ENCODE measurements at places on chromosomes 6 and 20. TPM values are rescaled to one million over a fixed set of nuclear protein-coding genes. Genes with fewer than 3 reads are reported as not detected.
A peak's percentile ranks its signal among the peaks of the same experiment; 100 is the strongest.

- H3K36me3 ChIP-seq = no peaks in the 10 kb centered on the region
- DNase-seq = no peak
- H3K4me1 ChIP-seq = no peaks in the 10 kb centered on the region
These were observed 268.2 kb upstream of the SOX4 start for GRCh38 chr6:21325201-21325856.

- H3K4me3 ChIP-seq = peak within 1 kb of the TSS; percentile 51
- no peak for DNase-seq
- H3K27me3 ChIP-seq = peaks cover 39% of the 10 kb centered on the region
- H3K36me3 ChIP-seq = no peaks in the 10 kb centered on the region
These were observed at the start of gene L3MBTL1 for GRCh38 chr20:43507150-43508080. Gene L3MBTL1 (plus strand): TSS chr20:43507697. CDS start chr20:43513504, 5,807 bp downstream.

Gene FLRT3
- not detected for total RNA-seq

- H3K27me3 ChIP-seq = no peaks in the 10 kb centered on the region
- H3K4me1 ChIP-seq = no peaks in the 10 kb centered on the region
- H3K36me3 ChIP-seq = no peaks in the 10 kb centered on the region
- no peak for DNase-seq
These were observed 194.1 kb downstream of the SYNDIG1 start for GRCh38 chr20:24663496-24663895.

Gene GMPR
- 1.2 TPM for total RNA-seq

Gene KHDC1L
- not detected for total RNA-seq

Gene MAFB
- 2.3 TPM for total RNA-seq

DNA sequence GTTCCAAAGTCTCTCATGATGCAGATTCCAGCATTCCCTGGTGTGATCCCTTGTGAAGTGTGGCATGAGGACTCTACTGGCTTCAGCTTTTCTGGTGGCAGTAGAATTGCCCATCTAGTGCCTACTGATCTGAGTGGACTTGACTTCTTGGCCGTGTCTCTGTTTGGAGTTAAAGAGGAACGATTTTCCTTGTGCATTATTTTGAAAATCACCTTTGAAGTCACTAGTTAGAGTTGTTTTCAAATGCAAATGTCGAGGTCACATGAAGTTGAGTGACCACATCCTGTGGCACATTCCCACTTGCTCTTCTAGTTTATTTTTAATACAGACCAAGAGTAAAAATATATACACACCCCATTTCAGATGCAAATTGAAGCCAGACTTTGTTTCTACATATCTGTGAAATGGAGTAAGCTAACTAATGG lies 270.7 kb upstream of the TAB2 start:
- H3K27me3 ChIP-seq = no peaks in the 10 kb centered on the region
- H3K4me3 ChIP-seq = peak overlapping the region; percentile 72
- peaks cover 2% of the 10 kb centered on the region for H3K36me3 ChIP-seq
- peak overlapping the region; percentile 74 for H3K27ac ChIP-seq
- DNase-seq = no peak

DNA sequence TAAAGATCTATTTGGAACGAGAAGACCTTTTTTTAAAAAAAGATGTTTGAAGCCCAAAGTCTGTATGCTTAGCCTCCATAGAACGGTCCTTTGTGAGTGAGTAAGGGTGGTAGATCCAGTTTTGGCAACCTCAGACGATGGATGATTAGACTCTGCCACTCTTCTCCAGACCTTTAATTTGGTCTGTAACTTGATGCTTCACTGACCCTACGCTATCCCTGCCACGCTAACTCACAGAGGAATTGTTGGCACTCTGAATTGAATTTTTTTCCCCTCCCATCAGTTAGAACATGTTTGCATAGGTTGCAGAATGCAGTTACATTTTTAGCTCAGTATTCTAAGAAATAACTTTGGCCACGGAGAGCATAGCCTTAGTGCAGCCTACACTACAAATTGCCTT lies 15.8 kb upstream of the DEK start:
- H3K27me3 ChIP-seq = peaks cover 53% of the 10 kb centered on the region
- no peaks in the 10 kb centered on the region for H3K4me1 ChIP-seq
- no peak for DNase-seq
- H3K4me3 ChIP-seq = no peak overlapping the region
- H3K27ac ChIP-seq = no peak overlapping the region

DNA sequence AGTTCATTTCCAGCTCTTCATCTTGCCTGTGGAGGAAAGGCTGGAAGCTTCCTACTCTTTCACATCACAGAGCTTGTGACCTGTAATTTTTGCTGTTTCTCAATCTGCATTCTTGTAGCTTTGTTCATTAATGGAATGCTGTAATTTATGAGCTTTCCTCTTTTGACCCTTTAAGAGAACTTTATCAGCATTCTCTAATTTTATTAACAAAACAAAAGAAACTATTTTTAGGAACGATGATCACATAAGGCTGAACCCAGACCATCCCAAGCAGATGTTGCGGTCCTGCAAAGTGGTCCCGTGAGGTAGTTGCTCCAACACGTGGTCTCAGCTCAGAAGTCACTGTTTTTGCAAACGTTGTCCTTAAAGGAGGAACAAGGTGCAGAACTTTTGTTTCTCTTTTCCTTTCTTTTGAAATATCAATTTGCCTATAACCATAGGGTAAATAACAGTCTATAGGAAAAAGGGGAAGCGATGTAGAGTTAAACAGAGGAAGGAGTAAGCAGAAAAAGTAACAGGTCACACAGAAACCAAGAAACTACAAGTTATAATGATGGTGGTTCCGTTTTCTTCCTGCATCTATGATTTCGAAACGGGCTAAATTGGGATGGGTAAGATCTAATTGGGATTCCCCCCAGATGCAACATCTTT lies 121.3 kb upstream of the PHACTR1 start:
- peaks cover 8% of the 10 kb centered on the region for H3K27me3 ChIP-seq
- no peak overlapping the region for H3K27ac ChIP-seq
- H3K36me3 ChIP-seq = no peaks in the 10 kb centered on the region
- H3K4me1 ChIP-seq = peaks cover 5% of the 10 kb centered on the region

DNA sequence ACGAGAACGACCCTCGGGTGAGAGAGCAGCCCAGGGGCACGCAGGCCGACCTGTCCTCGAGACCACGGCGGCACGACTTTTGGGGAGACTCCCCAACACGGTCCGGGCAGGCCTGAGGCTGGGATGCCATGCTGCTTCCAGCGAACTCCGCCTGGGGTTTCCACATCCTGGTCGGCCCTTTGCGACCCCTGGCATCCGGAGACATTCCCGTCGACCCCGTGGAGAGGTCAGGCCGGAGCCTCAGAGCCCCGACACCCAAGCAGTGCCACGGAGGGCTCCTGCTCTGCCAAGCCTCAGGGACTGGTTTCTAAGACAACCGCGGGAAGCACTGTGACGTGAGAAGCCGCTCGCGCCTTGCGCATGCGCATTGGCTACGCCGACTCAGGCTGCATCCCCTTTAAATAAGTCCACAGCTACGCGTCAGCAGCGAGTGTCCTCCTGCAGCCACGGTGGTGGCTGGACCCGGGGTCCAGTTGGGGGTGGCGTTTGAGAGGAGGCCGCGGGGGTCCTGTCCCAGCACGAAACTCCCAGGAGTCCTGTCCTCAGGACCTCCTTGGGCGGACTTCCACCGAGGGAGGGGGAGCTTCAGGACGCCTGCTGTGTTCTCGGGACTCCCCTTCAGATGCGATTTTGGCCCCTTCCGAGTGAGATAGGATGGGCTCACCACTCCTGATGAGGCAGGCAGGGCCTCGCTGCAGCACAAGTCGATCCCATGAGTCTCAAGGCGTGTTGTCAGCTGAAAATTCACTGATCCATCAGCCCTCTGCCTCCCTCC lies 1089.3 kb upstream of the DEFB115 start:
- H3K27ac ChIP-seq = no peak overlapping the region
- DNase-seq = peak; percentile 7
- peak overlapping the region; percentile 37 for H3K4me3 ChIP-seq
- H3K27me3 ChIP-seq = peaks cover 1% of the 10 kb centered on the region

DNA sequence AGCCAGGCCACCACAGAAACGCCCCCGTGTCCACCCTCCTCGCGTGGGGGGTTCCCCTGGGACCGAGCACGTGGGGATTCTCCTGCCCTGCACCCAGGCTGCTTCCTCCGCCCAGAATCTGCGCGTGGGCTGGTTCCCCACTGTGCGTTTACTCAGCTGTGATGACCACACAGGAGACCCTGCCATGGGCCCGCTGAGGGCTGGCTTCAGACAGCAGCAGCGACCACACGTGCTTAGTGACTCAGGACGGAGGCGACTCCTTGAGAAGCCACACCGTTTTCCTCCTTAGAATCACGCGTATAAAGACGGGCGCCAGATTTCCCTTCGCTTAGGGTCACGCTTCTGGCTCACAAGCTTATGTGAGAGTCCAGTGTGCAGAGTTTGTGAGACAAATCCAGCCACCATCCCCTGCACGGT lies 63.9 kb upstream of the PDE10A start:
- no peak overlapping the region for H3K27ac ChIP-seq
- DNase-seq = no peak
- no peaks in the 10 kb centered on the region for H3K36me3 ChIP-seq
- no peak overlapping the region for H3K4me3 ChIP-seq
- no peaks in the 10 kb centered on the region for H3K4me1 ChIP-seq
- no peaks in the 10 kb centered on the region for H3K27me3 ChIP-seq

- H3K4me3 ChIP-seq = no peak overlapping the region
- H3K36me3 ChIP-seq = no peaks in the 10 kb centered on the region
- H3K4me1 ChIP-seq = peaks cover 13% of the 10 kb centered on the region
- no peaks in the 10 kb centered on the region for H3K27me3 ChIP-seq
- no peak overlapping the region for H3K27ac ChIP-seq
- DNase-seq = no peak
These were observed 89.1 kb downstream of the AIG1 start for GRCh38 chr6:143149771-143150170.

DNA sequence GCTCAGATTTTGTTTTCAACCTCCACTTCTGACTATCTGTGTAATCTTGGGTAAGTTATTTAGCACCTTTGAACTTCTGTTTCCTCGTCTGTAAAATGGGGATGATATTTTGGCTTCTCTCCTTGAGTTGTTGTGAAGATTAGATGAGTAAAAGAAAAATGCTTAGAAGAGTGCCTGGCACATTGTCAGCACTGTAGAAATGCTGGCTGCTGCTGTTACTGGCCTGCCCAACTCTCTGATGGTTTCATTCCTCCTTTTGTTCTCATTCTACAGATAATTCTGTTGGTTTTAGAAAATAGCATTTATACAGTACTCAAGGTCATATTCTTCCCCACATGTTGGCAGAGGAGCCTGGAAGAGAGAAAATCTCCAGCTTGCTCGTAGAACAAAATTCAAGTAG lies 547.2 kb upstream of the JAG1 start:
- no peaks in the 10 kb centered on the region for H3K4me1 ChIP-seq
- H3K36me3 ChIP-seq = no peaks in the 10 kb centered on the region
- no peak overlapping the region for H3K4me3 ChIP-seq
- DNase-seq = no peak
- no peaks in the 10 kb centered on the region for H3K27me3 ChIP-seq

All from activated T-helper 1 cell treated with anti-CD3 and anti-CD28 coated beads, Interleukin-12 subunit alpha, Interleukin-12 subunit beta, Interleukin-2, Interleukin-4 antibody, amounts not matched to agents 30 ng/mL and 10 ng/mL and 1 ng/mL, durations not matched to agents 14 hours and 24 hours and 36 hours (primary cell).